ENCODE measurements at places on chromosomes 3 and 15. TPM values are rescaled to one million over a fixed set of nuclear protein-coding genes. Genes with fewer than 3 reads are reported as not detected.

DNA sequence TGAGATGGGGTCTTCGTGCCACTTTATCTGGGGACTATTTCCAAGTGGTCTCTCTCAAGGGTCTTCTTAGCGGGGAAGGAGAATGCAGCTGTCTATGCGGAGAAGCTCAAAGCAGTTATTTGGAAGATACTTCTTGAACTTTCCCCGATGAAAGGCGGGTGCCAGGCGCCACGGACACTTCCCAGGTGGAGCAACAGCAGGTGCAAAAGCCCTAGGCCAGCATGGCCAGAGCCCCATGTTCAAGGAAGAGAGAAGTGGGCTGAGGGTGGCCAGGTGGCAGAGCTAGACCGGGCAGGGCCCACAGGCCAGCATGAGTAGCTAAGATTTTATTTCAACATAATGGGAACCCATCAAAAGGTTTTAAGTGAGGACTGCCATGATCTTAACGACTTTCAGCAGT is 232.8 kb downstream of the PDZRN3 start:
- DNase-seq: no peak

GRCh38 chr3:30186741-30187219 is 419.6 kb upstream of the TGFBR2 start:
- DNase-seq: no peak

DNA sequence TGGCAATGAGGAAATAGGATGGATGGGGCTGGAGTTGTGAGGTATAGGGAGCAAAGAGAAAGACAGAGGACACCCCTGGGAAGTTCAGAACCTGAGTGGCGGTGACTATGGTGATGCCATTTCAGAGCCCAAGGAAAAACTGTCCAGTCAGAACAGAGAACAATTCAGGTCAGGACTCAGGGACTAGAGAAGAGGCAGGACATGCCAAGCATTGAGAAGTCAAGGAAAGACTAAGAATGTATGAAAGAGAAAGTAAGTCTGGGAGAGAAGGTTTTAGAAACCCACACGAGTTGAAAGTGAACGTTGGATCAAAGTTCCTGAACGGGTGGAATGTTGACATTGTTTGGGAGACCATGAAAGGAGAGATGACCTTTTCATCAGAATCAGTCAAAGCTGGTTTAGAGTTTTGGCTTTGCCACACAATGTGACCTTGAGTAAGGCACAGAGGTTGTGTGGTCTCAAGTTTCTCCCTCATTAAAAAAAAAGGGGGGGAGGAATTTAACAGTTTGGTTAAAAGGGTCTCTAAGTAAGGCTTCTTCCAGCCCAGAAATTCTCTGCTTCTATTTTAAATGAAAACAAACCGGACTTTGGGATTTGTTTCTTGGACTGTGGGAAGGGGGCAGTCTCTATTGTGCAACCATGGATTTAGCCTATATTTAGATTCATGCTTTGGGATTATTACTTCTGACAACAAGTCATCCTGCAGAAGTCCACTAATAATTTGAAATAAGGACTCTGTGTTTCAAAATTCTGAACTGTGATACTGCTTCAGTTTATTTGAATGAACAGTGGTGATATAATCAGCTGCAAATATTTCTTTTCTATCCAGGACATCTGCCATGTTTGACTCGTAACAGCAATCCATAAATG is 315.9 kb upstream of the TBL1XR1 start:
- no peak for DNase-seq

DNA sequence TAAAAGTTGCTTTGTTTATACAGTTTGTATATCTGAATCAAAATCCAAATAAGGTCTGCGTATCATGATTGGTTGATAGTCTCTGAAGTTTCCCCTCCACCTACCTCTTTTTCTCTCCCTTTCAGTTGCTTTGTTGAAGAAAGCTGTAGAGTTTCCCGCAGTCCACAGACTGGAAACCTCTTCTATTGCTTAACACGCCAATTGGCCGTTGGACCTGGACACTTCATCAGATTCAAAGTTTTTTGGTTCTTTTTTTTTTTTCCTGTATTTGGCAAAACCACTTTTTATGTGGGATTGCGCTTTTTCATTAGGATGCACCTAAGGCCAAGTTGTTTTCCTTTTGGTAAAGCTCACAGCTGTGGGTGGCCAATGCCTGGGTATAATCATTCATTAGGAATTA is 14.5 kb upstream of the TM4SF1 start:
- no peak for DNase-seq

- DNase-seq: no peak
Measured at GRCh38 chr3:177134816-177135210, 62.5 kb downstream of the TBL1XR1 start.

GRCh38 chr3:168260859-168261258 is 165.1 kb upstream of the GOLIM4 start:
- no peak for DNase-seq

DNA sequence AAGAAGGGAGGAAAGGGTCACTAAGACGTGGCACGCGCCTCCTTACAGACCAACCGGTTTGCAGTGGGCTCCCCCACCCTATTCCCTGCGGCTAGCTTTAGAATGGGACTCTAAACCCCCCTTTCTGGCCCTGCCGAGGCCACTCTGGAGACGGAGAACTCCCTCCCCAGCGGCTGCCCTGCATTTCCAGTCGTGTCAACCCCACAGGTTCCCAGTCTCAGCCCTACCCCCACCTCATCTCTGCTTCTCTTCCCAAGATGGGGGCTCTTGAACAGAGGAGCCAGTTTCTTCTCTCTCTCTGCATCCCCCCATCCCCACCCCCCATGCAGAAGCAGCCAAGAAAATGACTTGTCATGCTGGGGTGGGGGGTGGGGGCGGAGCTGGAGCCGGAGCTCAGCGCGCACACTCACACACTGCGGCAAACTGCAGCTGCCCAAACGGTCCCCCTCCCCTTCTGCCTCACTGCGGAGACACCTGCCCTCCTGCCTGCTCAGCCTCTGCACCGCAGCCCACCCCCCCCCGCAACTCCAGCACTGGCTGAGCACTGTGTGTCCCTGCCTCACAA is 871 bp downstream of the MAP1A start:
- peak; percentile 27 for DNase-seq

GRCh38 chr3:175916191-175916934 is 1057.2 kb downstream of the NAALADL2 start:
- DNase-seq: no peak

DNA sequence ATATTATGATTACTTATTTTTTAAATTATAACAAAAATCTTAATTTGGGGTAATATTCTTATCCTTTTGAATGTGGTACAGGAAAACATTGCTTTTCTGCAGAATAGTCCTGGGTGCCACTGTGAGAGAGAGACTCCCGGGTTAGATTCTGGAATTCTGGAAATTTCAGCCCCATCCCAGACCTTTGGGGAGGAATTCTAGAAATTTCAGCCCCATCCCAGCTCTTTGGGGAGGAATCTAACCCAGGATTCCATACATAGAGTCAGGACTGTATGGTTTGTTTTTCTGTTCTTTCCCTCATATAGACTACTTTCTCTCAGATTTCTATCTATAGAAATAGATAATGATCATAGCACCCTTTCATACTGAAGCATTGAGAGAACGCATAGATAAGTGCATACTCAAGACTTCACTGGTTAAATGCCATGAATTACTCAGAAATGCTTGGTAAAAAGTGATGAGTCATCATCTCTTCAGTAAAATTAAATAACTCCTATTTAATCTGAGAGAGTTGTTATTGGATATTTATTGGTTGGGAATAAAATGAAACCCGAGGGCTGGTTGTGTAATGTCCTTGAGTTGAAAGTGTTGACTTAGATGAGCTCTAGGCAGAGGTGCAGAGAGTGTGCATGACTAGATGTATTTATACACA is 8.3 kb downstream of the EIF2AK4 start:
- DNase-seq: no peak

DNA sequence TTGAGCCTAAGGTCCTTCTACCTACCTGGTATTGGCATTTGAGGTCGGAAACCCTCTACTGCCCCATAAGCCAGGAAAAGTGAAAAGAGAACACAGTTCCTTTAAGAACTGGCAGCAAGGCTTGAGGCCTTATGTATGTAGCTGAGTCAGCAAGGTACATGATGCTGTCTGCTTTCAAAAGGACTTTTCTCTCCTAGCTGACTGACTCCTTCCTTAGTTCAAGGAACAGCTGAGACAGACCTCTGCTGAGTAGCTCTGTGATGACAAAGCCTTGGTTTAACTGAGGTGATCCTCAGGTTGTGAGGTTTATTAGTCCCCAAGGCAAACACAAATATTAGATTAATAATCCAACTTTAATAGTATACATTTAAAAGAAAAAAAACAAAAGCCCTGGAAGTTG is 45.8 kb downstream of the ADPGK start:
- DNase-seq: no peak

- no peak for DNase-seq
Measured at GRCh38 chr15:75176396-75176761, 25.3 kb upstream of the C15orf39 start.

- no peak for DNase-seq
Measured at GRCh38 chr3:171770689-171771620, 39.3 kb downstream of the PLD1 start.

GRCh38 chr15:82663186-82663600 is 16.0 kb upstream of the CPEB1 start:
- peak; percentile 70 for DNase-seq

DNA sequence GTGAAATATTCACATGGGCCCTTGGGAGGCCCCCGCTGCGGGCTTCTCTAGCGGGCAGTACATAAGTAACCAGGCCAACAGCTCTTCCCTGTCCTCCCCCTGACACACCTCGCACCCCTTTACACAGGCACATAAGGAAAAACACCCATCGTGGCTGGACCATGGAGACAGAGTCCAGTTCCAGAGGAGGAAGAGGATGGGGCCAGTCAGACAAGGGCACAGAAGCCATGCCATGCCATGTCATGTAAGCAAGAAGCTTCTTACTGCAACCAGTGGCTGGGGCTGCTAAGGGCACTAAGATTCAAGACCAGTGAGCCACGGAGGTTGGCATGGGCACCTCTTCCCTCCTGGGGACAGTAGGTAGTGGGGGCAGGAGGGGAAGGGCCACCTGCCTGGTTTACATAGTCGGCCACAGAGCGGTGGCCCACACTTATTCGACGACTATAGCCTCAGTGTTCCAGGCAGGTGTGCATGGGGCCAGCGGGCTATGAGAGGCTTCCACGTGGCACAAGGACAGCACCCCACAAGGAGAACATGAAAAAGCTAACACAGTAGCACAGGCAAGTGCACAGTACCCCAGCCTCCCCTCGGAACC is 5.7 kb upstream of the CYP11A1 start:
- no peak for DNase-seq

DNA sequence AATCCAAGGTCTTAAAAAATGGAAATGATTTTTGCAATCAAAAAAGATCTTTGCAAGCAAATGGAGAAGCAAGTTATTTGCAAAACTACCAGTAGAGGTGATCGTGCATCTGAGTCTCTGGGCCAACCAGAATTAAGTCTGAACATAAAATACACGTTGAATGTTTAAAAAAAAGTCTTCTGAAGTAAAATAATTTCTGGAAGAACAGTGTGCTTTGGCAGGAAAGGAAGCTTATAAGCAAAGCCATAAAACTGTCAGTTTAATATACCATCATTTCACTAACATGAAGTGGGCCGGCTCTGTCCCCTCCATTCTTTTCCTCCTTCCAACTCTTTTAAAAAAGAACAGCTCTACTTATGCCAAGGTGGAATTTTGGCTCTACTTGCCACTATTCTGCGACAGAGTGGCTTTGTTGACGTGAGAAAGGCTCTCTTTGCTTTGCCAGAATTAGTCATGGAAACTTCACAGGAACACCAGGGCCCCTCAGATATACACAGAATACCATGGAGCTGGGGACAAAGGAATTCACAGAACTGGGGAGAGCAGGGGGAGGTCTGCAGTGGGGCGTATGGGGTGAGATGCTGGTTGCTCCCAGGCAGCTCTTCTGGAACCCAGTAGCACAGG is 29.8 kb downstream of the FSTL1 start:
- DNase-seq: no peak

- no peak for DNase-seq
Measured at GRCh38 chr3:151584566-151584965, 123.7 kb upstream of the IGSF10 start.

DNA sequence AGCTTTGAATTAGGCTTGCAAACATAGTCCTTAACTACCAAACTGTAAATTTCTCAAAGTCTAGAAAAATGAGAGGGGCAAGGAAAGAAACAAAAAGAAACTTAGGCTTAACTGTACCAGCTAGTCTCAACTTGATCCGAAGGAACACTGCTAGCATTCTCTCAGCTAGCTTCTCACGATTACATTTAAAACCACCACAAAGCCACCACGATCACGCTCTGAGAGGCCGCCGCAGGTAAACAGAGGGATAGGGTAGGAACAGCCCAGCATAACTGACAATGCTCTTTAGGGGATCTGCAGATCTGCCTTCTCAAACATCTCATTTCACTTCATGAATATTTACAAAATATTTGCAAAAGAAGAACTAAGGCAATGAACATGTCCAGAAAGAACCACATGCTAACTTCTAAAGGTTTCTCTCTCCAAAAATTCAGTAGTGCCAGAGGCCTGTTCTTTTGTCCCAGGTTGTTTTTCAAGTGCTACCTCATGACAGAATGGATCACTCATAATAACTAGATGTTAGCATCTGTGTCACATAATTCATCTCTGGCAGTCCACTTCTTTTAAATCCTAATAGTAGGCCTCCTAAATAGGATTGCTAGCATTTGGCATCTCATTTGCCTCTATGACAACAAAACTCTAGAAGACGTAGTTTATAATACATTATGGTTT is 18.9 kb downstream of the VGLL4 start:
- peak; percentile 55 for DNase-seq

DNA sequence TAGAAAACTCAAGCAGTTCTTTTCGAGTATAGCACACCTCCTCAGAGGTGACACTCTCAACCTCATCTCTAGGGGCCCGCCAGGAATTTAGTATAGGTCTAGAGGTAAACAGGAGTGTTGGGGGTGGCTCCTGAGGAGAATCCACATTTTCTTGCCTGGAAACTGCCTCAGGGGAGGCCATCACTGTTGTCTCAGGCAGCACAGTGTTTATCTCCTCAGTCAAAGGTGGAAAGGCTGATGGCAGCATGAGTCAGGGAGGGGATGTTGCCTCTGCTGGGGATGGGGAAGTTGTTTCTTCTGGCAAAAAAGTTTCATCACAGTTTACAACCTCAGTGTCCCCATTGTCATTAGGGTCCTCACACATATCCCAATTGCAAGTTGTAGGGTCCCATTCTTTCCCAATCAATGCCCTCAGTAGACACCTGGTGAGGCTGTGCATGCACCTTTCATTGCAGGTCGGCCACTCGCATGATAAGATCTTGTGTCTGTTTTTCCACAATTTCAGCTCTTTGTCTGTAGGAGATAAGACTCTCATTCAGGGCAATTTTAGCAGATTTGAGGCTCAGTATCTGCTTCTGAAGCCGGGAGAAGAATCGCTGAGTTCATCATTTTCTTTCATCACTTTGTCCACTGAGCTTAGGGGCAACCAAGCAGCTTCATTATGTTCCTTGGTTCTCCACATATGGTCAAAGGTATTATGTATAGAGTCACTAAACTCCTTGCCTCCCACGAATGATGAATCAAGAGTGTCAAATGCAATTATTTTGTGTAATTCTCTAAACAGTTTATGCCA is 25.8 kb downstream of the NAALADL2 start:
- no peak for DNase-seq

GRCh38 chr3:127909646-127910045 is 5.4 kb upstream of the KBTBD12 start:
- DNase-seq: no peak

The GPX1 gene
- 202 TPM for total RNA-seq

The AADACL2 gene
- not detected for total RNA-seq

The CCRL2 gene
- total RNA-seq: 2.8 TPM

The SOX2 gene
- total RNA-seq: not detected

The RGMA gene
- not detected for total RNA-seq

The PBRM1 gene
- 55.9 TPM for total RNA-seq

The OCA2 gene
- total RNA-seq: not detected

The TMCO5A gene
- total RNA-seq: not detected

All from activated CD8-positive, alpha-beta T cell treated with anti-CD3 and anti-CD28 coated beads for 36 hours (primary cell).